BJ (cell line): ENCODE measurements at places on chromosomes 7 and 10.
A peak's percentile ranks its signal among the peaks of the same experiment; 100 is the strongest.

DNA sequence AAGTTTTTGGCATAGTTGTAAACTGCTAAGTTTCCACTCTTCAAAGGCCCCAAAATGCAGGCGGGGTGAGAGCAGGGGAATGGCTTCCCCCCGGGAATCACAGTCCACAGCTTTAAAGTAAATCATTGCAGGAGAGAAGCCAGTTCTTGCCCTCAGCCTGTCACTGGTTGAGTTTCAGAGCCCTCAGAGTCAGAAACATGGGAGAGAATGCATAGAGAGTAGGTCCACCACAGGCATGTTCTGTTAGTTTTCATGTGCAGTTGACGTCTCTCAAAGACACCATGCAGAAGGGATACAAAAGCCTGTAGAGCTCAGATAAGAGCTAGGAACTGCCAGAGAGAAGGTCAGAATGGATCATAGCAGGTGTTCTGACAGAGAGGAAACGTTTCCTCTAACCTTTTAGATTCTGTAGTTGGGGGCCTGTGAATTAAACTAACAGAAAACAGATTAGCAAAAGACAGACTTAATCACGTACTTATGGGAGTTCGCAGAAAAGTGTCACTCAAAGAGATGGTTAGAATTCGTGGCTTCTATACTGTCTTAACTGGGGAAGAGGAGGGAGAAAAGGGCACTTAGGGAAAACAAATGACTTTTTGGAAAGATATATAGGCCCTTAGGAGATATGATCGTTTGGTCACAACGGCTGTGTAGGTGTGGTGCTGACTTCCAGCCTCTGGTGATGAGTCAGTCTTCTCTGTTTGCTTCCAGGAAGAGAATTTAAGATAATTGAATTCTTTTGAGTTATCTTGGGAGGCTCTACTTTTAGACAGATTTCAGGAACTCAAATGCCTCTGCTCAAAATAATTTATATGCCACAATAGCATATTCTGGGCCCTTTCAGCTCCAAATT, 48.0 kb upstream of the MSRB2 start:
- DNase-seq = no peak

- no peak for DNase-seq
These were observed 72.3 kb downstream of the EBF3 start for GRCh38 chr10:129891806-129892205.

GRCh38 chr7:157272351-157273207, 64.2 kb upstream of the DNAJB6 start:
- no peak for DNase-seq

DNA sequence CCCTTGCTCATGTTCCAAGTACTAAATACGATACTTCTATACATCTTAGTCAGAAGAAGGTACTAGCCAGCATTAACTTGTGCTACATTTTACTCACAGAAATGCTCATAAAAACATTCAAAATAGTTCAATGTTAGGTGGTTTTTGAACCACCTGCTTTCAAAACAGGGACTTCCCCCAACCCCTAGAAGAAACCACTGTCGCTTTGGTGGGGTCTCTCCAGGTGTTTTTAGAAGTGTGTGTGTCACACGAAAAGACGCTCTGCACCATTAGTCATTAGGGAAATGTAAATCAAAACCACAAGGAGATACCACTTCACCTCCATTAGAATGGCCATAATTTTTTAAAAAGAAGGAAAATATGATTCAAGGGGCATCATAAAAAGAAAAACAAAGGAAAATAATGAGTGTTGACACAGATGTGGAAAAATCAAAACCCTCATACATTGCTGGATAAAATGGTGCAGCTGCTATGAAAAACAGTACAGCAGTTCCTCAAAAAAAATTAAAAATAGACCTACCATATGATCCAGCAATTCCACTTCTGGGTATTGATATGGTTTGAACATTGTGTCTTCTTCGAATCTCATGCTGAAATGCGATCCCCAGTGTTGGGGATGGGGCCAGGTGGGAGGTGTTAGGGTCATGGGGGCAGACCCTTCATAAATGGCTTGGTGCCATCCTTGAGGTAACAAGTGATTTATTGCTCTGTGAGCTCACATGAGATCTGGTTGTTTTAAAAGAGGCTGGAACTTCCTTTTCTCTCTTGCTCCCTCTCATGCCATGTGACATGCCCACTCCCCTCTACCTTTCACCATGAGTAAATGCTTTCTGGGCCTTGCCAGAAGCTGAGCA, 74.2 kb downstream of the MALSU1 start:
- no peak for DNase-seq

DNA sequence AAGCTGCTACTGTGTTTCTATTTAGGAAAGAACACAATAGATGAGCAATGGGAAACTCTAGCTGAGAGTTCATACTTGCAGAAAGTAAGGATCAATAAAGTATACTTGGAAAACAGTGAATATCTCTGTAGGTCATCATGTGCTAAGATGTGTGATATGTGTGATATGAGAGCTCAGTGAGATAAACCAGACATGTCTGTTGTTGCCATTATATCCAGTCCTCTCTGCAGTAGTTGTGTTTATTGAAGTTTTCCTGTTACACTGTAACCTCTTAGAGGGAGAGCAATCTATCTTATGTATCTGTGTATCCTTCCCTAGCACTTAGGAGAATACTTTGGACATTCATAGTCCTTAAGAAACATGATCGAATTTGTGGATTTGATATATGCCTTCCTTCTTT, 19.1 kb downstream of the TRUB1 start:
- no peak for DNase-seq

- DNase-seq = no peak
These were observed 1191.9 kb downstream of the CNTNAP2 start for GRCh38 chr7:147308539-147308938.

- DNase-seq = no peak
These were observed 488 bp downstream of the EIF4H start for GRCh38 chr7:74174606-74175082.

DNA sequence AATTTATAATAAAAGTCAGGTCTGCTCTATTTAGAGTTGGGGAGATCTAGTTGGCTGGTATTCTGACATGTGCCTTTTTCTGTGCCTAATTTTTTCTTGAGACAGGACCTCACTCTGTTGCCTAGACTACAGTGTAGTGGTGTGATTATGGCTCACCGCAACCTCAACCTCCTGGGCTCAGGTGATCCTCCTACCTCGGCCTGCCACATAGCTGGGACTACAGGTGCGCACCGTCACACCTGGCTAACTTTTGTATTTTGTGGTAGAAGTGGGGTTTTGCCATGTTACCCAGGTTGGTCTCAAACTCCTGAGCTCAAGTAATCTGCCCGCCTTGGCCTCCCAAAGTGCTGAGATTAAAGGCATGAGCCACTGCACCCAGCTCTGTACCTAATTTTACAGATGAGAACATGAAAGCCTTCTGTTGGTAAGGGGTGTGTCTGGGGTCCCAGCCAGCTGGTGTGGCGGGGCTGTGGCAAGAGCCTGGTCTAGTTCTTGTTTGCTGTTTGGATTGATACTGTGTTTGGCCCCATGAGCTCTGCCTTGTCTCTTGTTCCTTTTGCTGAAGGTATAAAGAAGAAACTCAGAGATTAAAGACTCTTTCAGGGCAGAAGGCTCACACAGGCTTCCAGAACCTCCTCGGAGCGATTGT, 31.4 kb downstream of the POR start:
- DNase-seq = no peak

DNA sequence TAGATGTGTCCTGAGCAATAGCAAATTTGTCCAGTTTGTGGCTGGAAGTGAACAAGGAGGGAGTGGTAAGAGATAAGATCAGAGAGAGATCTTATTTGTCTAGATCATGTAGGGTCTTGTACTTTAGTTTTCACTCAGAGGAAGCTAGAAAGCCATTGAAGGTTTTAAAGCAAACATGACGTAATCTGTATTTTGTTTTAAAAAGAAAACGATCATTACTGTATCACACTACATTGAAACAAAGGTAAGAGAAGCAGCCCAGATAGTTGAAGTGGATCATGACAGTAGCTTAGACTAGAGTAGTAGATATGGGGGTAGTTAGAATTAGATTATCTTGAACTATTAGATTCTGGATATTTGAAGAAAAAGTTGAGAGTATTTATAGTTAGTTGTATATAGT, 23.6 kb upstream of the ZNF804B start:
- no peak for DNase-seq

DNA sequence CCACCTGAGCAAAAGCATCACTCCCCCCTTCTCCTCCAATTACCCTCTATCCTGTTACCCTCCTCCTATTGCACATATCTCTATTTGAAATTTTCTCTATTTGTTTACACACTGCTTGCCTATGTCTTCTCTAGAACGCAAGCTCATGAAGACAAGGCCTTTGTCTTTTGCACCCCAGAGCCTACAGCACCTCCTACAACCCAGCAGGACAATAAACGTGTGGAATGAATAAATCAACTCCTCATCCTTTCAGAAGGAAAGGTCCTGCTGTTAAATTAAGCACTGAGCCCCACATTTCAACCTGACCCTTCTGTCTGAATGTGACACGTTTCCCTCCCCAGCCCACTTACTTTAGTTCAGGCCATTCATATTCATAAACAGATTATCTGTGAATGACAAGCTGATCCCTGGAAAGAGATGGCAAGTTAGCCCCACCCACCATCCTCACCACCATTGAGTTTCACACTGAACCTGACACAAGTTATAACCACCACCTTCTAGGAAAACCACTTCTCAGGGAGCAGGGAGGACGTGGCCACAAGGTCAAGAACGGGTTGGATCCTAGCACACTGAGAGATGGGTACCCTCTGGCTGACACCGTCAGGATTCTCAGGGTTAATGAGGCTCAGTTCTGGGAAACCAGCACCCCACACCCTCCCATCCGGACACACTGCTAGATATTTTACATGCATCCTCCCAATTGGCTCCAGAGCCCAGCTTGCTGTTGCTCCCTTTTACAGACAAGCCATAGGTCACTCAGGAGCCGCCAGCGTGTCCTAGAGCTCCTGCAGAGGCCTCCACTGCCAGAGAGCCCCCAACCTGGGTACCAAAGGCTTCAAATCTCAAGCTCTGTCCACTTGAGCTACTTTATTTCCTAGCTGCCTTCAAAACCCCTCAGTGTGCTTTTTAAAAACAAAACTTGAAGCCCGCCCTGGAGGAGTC, 934 bp downstream of the PRTFDC1 start:
- DNase-seq = no peak

DNA sequence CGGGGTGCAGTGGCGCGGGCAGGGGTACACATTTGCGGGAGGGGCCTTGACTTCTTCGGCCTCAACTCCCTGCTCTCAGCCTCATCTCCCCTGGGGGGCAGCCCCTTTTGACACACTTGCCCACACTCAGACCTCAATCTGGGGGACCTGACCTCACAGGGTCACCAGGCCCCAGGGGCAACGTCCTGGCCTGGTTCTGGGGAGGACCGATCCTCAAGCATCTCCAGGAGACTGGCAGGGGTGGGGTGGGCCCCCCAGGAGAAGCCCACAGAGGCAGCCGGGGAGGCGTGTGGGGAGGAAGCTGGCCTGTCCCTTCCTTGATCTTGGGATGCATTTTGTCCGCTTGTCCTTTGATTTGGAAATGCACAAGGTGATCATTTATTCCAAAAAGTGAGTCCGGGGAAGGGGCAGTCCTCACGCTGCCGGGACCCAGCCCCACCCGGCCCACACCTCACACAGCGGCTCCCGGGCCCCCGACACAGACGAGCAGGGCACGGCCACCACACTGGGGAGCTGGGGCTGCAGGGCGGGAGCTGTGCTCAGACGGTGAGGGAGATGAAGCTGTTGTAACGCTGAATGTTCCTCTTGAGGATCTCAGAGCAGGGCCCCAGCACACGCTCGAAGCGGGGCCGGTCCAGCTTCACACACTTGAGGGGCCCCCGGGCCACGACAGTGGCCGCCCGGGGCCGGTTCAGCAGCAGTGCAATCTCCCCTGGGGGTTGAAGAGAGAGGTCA, 30.4 kb upstream of the PDGFA start:
- no peak for DNase-seq

DNA sequence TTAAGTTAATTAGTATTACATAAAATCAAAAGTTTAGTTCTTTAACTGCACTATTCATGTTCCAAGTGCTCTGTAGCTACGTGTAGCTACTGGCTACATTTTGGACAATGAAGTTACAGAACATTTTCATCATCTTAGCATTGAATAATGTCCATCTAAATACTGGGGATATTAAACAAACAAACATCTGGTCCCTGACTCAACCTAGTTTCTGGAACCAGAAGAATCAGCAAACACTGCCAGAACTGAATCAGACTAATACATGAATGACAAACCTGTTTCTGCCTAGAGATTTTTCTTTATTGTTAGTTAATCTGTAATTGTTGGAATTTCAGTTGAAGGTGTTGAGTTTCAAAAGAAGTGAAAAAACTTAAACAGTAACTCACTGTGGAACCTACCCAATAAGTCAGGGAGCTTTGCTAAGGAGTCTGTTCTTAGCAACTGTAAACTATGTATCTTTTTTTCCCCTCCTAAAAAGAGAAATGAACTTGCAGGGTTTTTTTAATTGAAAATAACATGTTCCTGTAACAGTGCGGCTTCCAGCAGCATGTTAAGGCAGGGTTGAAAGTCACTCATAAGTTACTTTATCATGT, 58.3 kb downstream of the CDK13 start:
- DNase-seq = peak; percentile 62

DNA sequence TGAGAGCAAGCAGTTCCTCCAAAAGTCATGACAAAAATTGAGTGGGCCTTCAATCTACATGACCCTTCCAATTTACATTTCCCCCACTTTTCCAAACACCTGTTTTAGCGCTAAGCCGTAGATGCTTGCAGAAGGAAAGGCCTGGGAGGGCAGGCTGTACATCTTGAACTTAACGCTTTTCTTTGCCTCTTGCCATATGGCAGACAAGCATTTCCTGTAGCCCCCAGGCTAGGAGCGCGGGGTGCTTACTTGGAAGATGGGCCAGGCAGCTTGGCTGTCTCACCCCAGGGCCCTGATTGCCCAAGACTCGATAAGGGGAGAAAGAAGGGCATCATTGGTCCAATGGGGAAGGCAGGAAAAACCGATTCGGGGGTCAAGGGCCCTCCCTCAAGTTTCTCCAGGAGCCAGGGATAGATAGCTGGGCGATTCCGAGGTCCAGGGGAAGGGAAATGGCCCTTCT, 1.8 kb downstream of the HOXA10 start:
- DNase-seq = no peak
